ENCODE measurements at places on chromosomes 12 and 14. TPM values are rescaled to one million over a fixed set of nuclear protein-coding genes. Genes with fewer than 3 reads are reported as not detected.

The LRRC43 gene
- not detected for total RNA-seq

DNA sequence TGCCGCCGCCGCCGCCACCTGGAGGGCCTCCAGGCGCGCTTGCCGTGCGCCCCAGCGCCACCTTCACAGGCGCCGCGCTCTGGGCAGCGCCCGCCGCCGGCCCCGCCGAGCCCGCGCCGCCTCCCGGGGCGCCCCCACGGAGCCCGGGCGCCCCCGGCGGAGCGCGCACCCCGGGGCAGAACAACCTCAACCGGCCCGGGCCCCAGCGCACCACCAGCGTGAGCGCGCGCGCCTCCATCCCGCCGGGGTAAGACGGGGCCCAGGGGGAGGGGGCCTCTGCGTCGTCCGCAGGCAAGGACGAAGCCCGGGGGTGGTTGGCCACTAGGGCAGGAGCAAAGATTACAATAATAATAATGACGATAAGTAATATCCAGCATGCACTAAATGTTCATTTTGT lies 21.3 kb downstream of the DTX1 start:
- H3K4me1 ChIP-seq: no peaks in the 10 kb centered on the region
- H3K27me3 ChIP-seq: peaks cover 16% of the 10 kb centered on the region
- H3K36me3 ChIP-seq: no peaks in the 10 kb centered on the region
- no peak overlapping the region for H3K27ac ChIP-seq

- H3K27ac ChIP-seq: peak overlapping the region; percentile 32
- peaks cover 92% of the 10 kb centered on the region for H3K4me1 ChIP-seq
- no peaks in the 10 kb centered on the region for H3K27me3 ChIP-seq
- no peak for DNase-seq
Measured at GRCh38 chr14:103398427-103399195, 13.4 kb downstream of the MARK3 start.

The CCDC91 gene
- 33.4 TPM for total RNA-seq

The CFAP73 gene
- not detected for total RNA-seq

DNA sequence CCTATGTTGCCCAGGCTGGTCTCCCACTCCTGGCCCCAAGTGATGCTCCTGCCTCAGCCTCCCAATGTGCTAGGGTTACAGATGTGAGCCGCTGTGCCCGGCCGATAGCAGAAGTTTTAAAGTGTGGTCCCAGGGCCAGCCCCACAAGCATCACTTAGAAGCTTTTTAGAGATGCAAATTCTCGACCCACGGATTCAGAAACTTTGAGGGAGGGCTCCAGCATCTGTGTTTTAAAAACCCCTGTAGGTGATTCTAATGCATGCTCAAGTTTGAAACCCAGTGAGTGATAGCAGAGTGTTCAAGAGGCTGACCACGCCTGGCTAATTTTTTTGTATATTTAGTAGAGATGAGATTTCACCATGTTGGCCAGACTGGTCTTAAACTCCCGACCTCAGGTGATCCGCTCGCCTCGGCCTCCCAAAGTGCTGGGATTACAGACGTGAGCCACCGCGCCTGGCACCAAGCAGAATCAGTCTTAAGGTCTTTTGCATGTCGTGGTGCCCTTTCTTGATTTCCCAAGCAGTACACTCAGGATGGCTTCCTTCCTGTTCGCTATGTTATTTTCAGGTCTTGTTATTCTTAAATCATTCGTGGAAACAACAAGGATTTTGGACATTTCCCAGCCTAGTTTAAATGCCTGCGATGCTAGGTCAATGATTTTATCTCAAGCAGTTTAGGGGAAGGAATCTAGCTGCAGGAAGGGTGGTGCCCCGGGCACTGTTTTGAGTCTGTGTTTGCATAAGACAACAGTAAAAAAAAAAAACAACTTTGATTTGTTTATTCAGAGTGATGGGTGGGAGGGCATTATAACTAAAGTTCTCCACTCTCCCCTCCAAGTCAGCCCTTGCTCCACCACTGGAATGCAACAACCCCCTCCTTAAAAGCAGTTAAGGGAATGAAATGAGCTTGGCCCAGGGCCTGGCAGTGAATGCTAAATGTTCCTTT lies 9.2 kb upstream of the RILPL2 start:
- H3K27ac ChIP-seq: peak overlapping the region; percentile 89
- H3K4me1 ChIP-seq: peaks cover 40% of the 10 kb centered on the region
- no peaks in the 10 kb centered on the region for H3K27me3 ChIP-seq
- no peak overlapping the region for H3K4me3 ChIP-seq
- no peaks in the 10 kb centered on the region for H3K36me3 ChIP-seq

DNA sequence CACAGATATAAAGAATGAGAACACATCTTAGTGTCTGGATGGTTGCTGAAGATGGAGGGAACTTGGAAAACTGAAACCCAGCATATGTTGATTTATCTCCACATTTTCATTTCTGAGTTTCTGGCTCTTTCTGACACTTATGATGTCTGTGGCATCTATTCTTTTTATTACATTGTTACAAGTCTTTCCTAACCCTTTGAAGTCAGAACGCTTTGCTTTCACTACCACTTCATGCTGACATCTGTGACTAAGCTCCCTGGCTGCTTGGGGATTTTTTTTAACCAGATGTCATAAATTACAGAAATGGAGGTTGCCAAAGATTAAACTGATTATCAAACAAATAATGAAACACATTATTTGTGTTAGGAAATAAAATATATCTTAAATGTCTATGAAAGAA lies 188.7 kb downstream of the KITLG start:
- H3K4me1 ChIP-seq: no peaks in the 10 kb centered on the region
- no peaks in the 10 kb centered on the region for H3K27me3 ChIP-seq
- H3K36me3 ChIP-seq: no peaks in the 10 kb centered on the region
- no peak overlapping the region for H3K27ac ChIP-seq
- no peak overlapping the region for H3K4me3 ChIP-seq

GRCh38 chr14:26992403-26993115 lies 394.7 kb upstream of the NOVA1 start:
- DNase-seq: no peak
- no peaks in the 10 kb centered on the region for H3K27me3 ChIP-seq
- H3K27ac ChIP-seq: no peak overlapping the region
- H3K36me3 ChIP-seq: no peaks in the 10 kb centered on the region
- H3K4me3 ChIP-seq: no peak overlapping the region

The LRTM2 gene
- total RNA-seq: not detected

All from upper lobe of right lung (tissue), 1 donor.